ENCODE measurements at places on chromosomes 16 and 17.

DNA sequence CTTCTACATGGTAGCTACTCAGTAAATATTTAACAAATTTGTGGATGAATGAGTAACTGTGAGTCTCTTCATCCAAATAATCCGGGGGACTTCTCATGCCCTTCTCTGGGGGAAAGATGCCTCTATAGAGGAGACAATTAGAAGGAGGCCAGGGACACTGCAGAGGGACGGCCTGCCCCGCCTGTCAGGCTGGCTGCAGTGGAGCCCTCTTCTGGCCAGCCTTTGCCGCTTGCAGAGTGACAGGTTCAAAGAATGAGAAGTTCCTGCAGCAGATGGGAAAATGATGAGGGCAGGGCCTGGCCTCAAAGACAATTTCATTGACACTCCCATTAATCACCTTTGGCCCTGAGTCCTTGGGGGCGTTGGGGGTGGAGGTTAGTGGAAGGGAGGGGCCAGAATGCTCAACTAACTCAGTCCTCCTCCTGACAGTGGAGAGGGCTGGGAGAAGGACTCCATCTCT is 339.0 kb downstream of the MAF start:
- DNase-seq = no peak

DNA sequence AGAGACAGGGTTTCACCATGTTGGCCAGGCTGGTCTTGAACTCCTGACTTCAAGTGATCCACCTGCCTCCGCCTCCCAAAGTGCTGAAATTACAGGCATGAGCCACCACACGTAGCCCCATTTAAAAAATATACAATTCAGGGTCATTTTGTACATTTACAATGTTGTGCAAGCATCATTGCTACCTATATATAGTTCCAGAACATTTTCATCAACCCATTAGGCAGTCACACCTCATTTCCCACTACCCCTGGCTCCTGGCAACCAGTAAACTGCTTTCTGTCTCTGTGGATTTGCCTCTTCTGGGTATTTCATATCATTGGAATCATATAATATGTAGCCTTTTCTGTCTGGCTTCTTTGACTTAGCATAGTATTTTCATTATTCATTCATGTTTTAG is 6.7 kb downstream of the LRRC36 start:
- DNase-seq = no peak

DNA sequence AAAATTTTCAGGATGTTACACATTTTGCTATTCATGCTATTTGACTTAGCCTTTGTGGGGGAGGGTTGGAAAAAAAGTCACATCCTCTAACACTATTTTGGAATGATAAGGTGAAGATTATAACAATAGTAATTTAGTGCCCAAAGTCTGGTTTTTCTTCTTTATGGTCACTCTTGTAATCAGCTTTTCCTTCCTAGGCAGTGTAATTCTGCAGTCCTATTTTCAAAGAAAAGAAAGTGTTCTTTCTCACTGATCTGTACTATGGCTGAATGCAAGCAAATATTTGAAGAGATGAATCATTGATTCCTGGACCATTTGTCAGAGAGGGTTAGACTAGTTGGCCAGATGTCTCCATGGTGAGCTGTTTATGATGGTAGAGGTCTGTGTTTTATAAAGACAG is 8.4 kb downstream of the RSPRY1 start:
- DNase-seq = no peak

DNA sequence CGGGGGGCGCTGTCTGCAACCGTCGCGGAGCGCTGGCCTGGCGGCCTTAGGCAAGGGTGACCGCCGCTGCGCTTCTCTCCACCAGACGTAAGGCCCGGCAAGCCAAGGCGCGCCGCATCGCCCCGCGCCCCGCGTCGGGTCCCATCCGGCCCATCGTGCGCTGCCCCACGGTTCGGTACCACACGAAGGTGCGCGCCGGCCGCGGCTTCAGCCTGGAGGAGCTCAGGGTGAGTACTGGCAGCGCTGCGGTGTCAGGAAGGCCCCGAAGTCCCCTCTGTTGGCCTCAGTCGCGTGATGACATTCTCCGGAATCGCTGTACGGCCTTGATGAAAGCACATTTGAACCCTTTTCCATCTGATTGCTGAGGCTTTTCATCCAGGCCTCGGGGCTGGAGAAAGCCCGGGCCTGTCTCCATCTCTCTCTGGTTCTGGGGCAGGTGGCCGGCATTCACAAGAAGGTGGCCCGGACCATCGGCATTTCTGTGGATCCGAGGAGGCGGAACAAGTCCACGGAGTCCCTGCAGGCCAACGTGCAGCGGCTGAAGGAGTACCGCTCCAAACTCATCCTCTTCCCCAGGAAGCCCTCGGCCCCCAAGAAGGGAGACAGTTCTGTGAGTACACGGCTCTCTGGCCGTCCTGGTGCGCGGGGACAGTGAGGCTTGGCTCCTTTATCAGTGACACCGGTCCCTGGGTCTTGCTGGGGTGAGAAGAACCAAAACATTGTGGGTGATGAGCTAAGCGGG is 831 bp downstream of the RPL13 start:
- no peak for DNase-seq

DNA sequence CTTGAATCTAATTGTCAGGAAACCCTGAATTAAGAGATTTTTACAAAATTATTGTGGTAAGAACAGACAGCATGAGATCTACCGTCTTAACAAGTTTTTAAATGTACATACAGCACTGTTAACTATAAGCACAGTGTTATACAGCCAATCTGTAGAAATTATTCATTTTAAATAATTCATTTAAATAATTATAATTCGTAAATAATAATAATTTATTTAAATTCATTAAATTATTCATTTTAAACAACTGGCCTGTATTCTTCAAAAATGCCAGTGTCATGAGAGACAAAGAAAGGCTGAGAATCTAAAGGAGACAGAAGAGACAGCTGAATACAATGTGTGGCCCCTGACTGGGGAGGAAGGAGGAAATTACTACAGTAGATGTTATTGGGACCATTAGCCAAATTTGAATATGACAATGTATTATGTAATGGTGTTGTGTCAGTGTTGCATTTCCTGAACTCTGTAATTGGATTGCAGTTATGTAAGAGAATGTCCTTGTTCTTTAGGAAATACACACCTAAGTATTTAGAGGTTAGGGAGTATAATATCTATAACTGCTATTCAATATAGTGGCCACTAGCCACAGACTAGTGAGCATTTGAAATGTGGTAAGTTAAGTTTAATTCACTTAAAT is 2.3 kb downstream of the RSAD1 start:
- DNase-seq = no peak

DNA sequence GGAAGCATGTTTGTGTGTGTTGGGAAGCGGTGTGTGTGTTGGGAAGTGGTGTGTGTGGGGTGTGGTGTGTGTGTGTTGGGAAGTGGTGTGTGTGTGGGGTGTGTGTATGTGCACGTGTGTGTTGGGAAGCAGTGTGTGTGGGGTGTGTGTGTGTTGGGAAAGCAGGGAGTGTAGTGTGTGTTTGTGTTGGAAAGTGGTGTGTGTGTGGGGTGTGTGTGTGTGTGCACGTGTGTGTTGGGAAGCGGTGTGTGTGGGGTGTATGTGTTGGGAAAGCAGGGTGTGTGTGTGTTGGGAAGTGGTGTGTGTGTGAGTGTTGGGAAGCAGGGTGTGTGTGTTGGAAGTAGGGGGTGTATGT is 785 bp upstream of the NOD2 start:
- DNase-seq = no peak

Measured in stimulated activated CD8-positive, alpha-beta memory T cell treated with anti-CD3 and anti-CD28 coated beads, Interleukin-2, amount 100 ng/mL, for 1 hour (primary cell).